ENCODE measurements at places on chromosomes 6 and 20. TPM values are rescaled to one million over a fixed set of nuclear protein-coding genes. Genes with fewer than 3 reads are reported as not detected.

The CNR1 gene
- 1.7 TPM for total RNA-seq

The PGBD1 gene
- 1.8 TPM for total RNA-seq

The MAFB gene
- 14.2 TPM for total RNA-seq

DNA sequence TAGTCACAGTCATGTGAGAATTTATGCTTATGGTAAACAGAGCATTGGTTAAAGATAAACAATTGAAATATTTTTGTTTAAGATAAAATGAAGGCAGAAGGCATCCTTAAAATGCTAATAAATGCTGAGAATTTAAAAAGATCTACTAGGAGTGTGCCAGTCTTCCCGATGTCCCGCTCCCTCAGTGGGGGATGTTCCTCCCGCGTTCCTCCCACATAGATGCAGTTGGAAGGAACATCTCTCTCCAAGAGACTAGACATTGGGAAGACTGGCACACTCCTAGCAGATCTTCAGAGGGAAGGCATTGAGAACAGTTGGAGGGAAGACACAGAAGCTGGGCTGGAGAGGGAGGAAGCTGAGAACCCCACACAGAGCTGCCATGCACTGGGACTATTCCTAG is 203.3 kb downstream of the EDN1 start:
- no peak for DNase-seq

DNA sequence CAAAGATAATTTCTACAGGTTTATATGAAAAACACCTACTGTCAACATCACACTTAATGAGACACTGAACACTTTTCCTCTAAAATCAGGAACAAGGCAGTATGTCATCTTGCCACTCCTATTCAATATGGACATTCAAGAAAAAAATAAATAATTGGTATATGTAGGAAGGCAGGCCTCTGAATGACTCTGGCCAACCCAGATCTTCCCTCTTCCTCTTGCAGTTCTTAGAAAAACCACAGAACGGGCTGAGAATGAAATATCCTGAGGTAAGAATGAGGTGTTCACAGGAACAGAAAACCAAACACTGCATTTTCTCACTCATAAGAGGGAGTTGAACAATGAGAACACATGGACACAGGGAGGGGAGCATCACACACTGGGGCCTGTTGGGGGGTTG is 1207.2 kb upstream of the CITED2 start:
- DNase-seq: no peak

GRCh38 chr6:166573511-166574216 is 12.8 kb downstream of the RAMACL start:
- DNase-seq: no peak

DNA sequence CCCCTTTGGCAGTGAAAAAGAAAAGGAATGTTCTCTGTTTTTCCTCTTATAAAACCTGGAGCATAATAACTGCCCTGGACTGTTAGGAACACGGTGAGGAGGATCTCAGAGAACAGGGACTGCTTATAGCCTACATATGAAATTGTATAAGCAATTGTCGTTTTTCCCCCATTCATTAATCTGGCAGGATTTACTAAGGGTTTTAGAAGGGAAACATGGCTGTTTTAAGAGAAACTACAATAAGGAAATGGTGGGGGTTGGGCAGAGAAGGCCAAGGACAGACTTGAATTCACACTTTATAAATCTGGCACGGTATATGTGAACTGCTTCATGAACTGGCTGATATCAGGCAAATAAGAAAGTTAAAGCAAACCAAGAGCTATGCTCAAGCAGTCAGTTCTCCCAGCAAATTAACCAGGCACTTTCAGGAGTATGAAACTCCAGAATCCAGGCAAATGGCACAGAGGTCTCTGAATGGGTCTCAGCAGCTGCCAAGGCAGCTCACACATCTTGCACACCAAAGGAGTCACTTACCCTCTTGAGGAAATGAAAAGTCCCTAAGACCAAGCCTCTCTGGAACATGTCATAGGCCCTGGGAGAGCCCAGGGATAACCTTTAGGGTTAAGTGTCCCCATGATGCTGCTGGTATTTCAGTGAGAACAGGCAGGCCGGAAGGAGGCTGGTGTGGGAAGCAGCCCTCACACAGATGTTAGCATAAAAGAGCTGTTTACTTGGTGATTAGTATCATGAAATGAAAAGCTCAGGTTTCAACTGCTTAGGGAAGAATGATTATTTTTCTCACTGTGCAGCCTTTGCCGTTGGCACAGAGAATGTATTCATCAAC is 260.5 kb upstream of the MARCKS start:
- no peak for DNase-seq

DNA sequence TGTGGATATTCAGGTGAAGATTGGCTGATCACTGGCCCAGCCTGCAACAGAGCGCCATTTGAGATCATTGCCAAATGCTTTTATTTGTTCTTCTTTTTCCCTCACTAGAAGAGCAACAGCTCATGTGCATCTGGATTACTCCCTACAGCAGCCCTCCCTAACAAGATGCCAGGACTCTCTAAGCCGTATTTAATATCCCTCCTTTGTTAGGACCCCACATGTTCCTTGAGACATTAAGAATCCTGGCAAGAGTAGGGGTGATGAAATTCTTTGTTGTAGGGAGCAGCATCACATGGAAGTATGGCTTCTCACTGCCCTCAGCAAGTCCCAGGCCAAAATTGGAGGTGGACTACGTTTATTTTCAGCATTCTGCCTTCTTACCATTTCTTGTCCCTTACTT is 167.8 kb downstream of the PAX1 start:
- DNase-seq: no peak

DNA sequence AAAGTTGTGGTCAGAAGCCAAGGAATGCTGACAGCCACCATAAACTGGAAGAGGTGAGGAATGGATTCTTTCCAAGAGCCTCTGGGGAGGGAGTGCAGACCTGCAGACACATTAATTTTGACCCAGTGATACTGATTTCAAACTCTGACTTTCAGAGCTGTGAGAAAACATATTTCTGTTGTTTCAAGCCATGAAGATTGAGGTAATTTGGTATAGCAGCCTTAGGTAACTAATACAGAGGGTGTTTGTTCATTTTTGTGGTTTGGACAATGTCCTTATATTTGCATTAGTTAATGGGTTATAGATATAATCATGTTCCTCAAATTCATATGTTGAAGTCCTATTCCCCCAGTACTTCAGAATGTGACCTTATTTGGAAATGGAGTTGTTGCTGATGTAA is 85.4 kb upstream of the GTSF1L start:
- no peak for DNase-seq
